ENCODE measurements at places on chromosomes 7 and 10. TPM values are rescaled to one million over a fixed set of nuclear protein-coding genes. Genes with fewer than 3 reads are reported as not detected.

NDUFB8 gene
- polyA plus RNA-seq: 204 TPM

- peak; percentile 13 for DNase-seq
These were observed 63.1 kb downstream of the DOCK4 start for GRCh38 chr7:112143136-112143535.

- no peak for DNase-seq
These were observed 46.6 kb downstream of the LRRN3 start for GRCh38 chr7:111137296-111138192.

DNA sequence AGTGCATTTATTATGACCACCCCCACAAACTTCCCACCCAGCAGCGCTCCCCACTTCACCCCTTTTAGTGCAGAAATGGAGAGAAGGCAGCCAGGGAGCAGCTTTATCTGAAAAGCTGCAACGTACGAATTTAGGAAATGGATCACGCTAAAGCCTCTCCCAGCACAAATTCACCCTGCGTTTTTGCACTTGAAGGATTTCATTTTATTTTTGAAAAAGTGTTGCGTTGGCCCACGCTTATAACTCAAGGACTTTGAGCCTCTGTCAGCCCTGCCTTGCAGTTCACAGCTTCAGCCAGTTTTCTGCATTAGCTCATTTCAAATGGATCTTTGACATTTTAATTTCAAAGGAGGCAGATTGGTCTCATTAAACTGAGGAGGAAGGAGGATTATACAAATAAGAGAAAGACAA lies 556.1 kb downstream of the KCNMA1 start:
- DNase-seq: no peak

LRRC18 gene
- polyA plus RNA-seq: not detected

NPC1L1 gene
- polyA plus RNA-seq: 0.42 TPM

GRCh38 chr7:36760856-36761762 lies 36.8 kb upstream of the AOAH start:
- DNase-seq: no peak

DNA sequence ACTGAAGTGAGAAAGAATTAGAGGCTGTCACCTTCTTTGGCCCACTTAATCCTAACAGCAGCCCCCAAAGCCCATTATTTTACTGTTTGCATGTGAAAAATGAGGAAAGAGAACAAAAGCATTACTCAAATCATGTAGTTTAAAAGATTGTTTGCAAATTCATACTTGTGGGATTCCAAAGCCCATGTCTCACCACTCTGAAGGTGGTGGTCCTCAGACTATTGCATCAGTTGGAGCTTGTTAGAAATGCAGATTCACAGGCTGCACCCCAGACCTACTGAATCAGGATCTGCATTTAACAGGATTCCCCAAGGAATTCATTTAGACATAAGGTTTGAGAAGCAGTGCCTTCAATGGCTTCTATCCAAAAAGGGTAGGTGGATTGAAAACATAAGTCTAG lies 93.7 kb upstream of the PDE1C start:
- no peak for DNase-seq

KLF6 gene
- 46.1 TPM for polyA plus RNA-seq

COBL gene
- not detected for polyA plus RNA-seq

RNF32 gene
- 1.3 TPM for polyA plus RNA-seq

DNA sequence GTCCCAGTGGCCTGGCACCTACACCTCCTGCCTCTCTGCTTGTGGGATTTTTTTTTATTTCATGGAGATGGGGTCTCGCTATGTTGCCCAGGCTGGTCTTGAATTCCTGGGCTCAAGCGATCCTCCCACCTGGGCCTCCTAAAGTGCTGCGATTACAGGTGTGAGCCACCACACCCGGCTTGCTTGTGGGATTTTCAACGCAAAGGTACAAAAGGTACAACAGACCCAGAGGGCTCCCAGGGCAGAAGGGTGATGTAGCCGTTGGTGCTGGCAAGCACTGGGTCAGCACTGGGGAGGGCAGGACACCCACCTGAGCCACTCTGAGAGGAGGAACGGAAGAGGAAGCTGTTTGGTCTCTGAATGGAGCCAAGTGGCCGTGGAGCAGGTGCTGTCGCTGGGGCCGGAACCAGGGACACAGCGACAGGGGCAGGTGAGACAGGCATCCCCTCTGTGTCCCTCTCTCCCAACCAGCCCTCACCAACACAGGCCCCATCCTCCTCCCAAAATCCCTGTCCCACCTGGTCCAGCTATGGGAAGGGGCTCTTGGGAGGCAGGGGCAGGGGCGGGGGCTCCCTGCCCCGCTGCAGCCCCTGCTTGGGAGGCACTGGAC lies 2.8 kb upstream of the SAP25 start:
- DNase-seq: no peak

- DNase-seq: no peak
These were observed at the start of gene CRTAC1 for GRCh38 chr10:98030093-98030821. CRTAC1 (minus strand) TSS chr10:98030621; CDS start chr10:98030472, 149 bp downstream.

GRCh38 chr10:76086761-76087639 lies 655.6 kb downstream of the LRMDA start:
- peak; percentile 18 for DNase-seq

GPR85 gene
- 5.0 TPM for polyA plus RNA-seq

GRCh38 chr10:37930423-37930822 lies 46.0 kb downstream of the ZNF25 start:
- DNase-seq: no peak

- DNase-seq: no peak
These were observed 58.0 kb upstream of the CELF2 start for GRCh38 chr10:10959666-10960065.

DNA sequence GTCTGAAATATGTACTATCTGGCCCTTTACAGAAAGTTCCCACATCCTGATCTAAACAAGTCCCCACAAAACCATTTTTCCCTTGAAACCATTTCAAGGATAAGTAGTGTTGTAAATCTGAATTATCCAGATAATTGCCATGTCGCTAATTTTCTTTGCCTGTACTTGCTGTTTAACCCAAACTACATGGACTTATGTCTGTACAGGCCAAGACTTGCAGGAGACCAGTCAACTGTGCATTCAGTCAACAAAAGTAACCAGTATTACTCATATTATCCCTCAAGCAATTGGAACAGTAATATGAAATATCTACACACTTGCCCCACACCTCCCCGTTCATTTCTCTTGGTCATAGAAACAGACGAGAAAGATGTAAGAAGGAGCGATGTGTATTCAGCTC lies 347.8 kb upstream of the NFE2L3 start:
- DNase-seq: no peak

CPA4 gene
- 65.7 TPM for polyA plus RNA-seq

DNA sequence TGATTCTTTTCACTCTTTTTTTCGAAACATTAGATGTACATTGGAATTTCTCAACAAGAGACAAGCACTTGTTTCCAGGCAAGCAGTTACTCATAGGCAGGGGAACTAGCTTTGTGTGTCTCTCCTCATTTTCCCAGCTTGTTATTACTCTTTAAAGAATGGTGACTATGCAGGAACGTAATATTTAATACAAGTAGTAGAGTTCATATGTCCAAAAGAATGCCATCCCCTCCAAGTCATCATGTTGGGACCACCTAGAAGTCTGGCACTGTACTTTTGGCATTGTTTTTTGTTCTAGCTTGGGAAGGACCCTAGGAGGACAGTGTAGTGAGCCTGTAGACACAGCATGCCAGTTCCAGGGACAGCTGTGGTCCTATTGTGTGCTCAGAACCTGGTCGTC lies 650.7 kb downstream of the INHBA start:
- DNase-seq: no peak

DNA sequence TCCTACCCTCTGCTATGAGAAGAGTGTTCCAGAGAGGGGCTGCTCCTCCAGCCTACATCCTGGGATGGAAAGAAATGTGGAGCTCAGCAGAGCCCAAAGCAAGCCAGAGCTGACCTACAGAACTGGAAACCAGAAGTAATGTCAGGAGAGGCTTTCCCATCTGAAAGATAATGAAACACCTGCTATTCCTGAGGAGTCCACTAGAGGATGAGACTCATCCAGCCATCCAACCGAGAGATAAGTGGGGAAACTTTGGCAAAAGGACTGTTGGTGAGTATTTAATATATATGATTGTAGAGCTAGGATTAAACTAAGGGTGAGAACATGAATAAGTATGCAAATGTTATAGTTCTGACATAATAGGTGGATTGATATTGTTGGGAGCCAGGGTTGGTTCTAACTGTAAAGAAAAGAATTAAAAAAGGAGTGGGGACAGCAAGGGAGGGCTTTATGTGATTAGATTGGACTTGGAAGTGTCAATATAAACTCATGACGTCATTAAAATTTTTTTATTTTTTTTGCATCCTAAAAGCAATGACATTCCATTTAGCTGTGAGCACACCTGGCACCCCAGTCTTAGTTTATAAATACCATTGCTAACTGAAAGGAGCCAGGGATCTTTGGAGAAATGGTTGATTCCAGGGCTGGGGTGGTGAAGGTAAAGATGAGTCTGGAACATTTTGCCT lies 312.8 kb upstream of the NFE2L3 start:
- no peak for DNase-seq

TRPV6 gene
- not detected for polyA plus RNA-seq
